ENCODE measurements at places on chromosomes 16 and 17.

DNA sequence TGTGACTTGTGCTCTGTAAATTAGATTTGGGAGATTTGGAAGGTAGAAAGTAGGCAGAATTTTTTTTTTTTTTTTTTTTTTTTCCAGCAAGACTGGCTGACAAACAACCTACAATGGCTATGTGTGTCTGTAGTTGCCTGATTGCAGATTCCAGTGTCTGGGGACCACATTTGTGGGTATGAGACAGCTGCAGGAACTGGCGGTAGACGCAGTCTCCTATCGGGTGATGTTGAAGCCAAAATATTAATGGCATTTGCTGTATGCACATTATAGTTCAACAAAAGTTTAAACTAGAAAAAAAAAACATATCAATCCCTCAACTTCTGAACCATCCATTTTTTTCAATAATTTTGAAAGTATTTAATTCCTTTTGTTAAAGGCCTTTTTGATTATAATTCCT, 665.2 kb downstream of the TOX3 start:
- no peak for DNase-seq

GRCh38 chr17:79845601-79845949, 6.3 kb upstream of the CBX4 start:
- DNase-seq, result no peak

- no peak for DNase-seq
Measured at GRCh38 chr16:46733319-46733830, 14.8 kb downstream of the MYLK3 start.

- DNase-seq, result no peak
Measured at GRCh38 chr16:10752843-10753523, 9.3 kb downstream of the NUBP1 start.

DNA sequence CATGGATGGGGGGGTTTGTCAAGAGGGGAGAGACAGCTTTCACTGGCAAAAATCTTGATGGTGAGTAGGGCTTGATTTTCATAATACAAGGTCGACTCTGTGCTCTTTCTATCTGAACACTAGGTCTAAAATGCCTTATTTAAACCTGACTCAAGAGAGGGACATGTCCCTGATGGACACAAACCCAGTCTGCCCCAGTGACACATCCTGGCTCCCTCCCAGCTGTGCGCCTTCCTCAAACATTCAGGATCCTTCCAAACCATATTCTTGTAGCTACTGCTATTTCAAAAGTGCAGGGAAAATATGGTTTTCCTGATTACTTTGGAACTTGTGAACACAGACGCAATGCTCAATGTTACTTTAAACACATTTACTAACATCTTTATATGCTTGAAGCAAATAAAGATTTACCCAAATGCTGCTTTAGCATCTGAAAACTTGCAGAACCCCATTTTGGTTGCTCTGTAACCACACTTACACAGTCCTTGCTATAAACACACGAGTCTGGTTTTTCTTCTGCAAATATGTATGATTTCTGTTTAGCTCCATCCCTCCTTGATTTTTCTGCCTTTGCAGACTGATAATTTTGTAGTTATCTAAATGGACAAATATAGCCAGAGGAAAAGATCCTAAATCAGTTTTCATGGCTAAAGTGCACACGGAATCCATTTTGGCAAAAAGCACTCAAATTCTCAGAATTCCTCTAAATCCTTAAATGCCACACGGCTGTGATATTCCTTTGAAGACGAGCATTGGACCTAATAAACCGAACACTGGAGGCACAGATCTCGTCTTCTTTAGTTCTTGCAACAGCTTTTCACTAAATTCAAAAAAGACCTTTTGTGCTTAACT, 499.9 kb upstream of the ZFHX3 start:
- no peak for DNase-seq

- DNase-seq, result peak; percentile 66
Measured at GRCh38 chr17:78842881-78843565, 2.4 kb upstream of the USP36 start.

DNA sequence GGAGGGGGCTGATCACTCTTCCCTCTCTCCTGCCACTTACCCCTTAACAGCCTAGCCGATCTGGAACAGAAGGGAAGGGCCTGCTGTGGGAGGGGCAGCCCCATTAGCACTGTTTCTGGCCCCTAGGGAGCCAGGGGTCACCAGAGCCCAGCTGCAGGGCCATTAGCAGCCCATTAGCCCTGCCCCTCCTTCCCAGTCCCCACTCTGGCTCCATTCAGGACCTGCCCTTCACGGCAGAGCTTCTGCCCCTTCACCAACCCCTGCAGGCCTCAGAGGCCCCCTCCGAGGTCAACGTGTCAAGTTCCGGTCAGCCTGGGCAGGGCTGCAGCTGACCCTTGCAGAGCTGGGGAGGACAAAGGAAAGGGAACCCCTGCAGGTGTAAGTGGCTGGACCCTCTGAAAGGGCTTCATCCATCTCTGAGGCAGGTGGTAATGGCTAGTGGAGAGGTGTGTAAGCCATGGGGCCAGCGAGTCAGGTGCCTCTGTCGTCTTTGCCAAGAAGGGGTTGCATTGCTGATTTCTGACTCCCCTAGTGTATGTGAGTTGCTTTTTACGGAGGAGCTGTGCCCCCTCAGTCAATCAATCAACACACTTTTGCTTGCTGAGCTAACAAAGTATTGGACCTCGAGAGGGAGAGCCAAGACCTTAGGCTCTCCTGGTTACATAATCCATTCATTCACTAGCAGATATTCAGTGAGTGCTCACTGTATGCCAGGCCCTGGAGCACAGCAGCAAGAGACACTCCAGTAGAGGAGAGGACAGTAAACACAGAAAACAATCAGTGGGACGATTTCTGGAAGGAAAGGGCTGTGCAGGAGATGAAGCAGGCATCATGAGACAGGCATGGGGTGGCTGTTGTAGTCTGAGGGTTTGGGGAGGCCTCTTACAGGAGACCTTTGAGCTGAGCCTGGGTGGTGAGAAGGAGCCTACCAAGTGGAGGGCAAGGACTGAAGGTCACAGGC, 18.2 kb upstream of the KCNJ12 start:
- DNase-seq, result no peak

DNA sequence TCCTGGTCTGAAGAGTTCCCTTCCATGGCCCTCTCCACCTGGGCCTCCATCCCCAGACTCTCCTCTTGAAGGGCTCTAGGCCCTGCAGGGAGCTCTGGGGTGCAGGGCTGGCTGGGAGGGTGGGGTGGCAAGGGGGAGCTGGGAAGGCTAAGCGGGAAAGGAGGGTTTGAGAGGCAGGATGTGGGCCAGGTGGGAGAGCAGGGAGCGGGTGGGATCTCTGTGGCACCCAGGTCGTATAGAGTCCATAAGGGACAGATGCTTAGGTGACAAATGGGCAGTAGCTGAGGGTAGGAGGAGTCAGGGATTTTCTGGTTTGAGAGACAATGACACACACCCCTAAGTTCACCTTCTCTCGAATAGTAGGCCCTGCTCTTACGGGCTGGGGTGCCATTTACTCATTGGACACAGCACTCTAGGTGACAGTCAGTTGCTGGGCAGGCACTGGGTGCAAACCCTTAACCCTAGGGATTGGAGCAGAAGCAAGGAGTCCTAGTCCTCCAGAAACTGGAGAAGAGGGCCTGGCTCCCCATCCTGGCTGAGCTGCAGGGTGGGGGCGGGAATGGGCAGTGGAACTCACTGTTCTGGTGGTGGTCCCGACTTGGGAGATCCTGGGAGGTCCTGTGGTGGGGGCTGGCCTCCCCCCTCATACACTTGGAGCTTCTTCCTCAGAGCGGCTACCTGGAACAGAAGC, 15.3 kb downstream of the KIF18B start:
- no peak for DNase-seq

GRCh38 chr17:7132511-7133094, 18.0 kb upstream of the ASGR2 start:
- DNase-seq, result no peak

- DNase-seq, result no peak
Measured at GRCh38 chr17:40950176-40950575, 12.7 kb upstream of the KRT23 start.

GRCh38 chr16:67461600-67462278, 19.2 kb downstream of the ATP6V0D1 start:
- DNase-seq, result no peak

- DNase-seq, result no peak
Measured at GRCh38 chr16:74749291-74750055, 25.1 kb downstream of the FA2H start.

DNA sequence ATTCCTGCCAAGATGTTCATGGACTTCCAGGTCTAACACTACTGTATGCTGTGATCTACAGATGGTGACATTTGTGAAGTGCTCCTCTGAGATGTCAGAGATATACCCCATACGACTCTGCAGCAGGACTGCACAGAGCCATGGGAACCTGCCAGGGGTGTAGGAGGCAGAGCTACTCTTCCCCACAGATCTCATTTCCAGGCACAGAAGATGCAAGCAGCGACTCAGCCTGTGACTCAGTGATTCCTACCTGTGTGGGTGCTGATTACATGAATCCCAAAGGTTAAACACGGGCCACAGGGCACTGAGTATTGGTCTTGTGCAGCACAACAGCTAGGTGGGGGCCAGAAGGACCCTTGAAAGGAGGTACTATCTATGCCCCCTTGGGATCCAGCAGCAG, 137.0 kb upstream of the SOX9 start:
- no peak for DNase-seq

GRCh38 chr16:80375513-80375912, 165.3 kb upstream of the DYNLRB2 start:
- no peak for DNase-seq

DNA sequence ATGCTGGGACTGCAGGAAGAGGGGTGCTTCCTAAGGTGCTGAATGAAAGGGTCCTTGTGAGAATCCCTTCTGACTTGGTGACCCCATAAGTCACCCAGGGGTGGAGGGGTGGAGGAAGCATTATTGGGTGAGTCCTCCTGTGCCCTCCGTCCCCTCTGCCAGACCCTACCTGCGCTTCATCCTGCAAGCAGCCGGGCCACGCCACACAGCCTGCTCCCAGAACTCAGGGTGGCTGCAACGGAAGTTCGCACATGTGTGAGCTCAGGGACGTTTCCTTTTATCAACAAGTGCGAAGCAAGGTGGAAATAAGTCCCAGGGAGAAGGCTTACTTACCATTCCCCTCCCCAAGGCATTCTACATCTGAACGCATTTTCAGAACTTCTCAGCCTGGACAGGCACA, 40.9 kb downstream of the COX4I1 start:
- DNase-seq, result no peak

DNA sequence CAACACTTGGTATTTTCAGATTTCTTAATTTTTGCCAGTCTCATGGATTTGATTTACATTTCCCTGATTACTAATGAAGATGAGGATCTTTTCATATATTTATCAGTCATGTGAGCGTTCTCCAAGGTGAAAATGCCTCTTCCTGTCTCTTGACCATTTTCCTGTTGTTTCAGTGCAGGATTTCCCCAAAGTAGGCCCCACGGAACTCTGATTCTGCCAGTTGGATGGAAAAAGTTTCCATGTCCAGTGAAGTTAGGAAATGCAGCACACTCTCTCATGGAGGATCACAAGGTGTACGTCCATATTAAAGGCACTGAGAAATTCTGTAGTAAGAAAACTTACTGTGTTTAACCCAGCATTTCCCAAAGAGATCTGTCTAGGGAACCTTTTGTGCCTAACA, 16.5 kb upstream of the LIMD2 start:
- DNase-seq, result no peak

DNA sequence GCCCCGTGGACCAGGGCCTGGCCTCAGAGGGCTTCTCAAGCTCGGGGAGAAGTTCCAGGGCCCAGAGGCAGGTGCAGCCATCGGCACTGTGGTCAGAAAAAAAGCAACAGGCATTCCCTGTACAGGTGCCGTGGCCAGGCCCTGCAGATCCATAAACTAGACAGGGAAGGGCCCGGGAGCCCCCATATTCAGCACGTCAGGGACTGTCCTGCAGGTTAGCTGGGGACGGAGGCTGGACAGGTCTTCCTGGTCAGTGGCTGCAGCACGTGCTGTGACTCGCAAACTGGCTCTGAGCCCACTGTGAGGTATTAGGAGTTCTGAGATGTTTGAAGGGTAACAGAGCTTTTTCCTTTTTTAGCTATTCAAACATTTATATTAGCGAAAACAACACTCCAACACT, 15.0 kb upstream of the C16orf95 start:
- DNase-seq, result no peak

DNA sequence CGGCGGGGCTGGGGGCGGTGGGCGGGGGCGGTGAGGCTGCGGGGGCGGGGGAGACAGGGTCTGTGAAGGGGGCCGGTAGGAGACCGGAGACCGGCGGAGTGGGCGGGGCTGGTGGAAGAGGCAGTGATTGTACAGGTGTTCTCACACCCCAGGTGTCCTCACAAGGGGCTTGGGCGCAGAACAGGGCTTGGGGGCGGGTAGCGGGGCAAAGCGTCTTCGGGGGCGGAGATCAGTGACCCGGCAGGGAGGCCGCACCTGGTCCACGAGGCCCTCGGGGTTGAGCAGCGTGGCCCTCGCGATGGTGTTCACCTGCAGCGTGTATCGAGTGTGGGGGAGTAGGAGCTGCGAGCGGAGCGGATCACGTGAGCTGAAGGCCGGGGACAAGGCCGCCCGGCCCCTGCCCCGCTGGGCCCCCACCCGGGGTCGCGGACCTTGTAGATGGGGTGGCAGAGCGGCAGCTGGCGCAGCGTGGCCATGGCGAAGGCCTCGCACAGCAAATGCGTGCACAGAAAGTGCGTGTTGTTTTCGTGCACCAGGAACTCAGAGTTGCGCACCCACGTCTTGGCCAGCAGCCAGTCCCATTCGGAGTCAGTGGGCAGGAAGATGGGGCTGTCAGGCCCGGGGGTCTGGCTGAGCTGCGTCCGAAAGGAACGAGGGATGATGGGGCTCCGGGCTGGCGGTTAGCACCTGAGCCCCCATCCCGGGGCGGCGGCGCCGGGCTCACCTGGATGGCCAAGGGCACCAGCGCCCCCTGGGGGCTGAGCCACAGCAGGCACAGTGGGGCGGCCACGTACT, 8.5 kb downstream of the ALOXE3 start:
- peak; percentile 39 for DNase-seq

DNA sequence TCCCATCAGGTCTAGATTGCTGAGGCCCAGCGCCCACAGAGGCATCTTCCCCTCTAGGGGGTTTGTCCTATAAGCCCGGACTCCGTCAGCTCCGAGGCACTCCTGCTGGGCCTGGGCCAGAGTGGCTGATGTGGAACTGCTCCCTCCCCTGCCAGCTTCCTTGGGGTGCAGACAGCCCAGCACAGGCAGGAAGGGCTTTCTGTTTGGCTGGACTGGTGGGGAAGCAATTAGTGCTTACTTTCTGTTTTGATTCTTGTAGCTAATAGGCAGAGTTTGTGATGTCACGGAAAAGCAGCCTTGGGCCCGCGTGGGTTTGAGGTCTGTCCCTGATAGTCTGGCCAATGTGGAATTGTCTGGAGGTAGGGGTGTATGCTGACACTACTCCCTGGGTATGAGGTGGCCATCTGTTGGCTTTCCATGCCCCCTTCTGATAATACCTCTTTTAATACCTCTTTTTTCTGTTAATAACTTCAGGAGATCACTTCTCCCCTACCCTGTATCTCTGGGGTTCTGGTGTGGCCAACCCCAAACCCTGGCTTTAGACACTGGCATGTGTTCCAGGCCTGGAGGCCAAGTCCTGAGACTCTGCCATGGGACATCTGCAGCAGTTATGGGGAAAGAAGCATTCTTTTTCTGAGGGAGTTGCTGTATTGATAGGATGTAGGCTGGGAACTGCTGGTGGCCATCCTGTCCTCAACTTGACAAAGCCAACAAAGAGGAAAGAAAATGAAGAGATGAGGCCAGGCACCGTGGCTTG, 190.9 kb downstream of the RAB11FIP4 start:
- no peak for DNase-seq

- DNase-seq, result no peak
Measured at GRCh38 chr16:67723151-67723910, 4.2 kb upstream of the GFOD2 start.

All from NCI-H510A treated with DMSO at 0.1 percent for 48 hours (cell line).